Activated CD4-positive, alpha-beta T cell treated with anti-CD3 and anti-CD28 coated beads for 1 hour (primary cell): ENCODE measurements at places on chromosomes 2 and 18.

- DNase-seq: no peak
Observed at GRCh38 chr18:59140302-59140885, 710 bp downstream of the SEC11C start.

DNA sequence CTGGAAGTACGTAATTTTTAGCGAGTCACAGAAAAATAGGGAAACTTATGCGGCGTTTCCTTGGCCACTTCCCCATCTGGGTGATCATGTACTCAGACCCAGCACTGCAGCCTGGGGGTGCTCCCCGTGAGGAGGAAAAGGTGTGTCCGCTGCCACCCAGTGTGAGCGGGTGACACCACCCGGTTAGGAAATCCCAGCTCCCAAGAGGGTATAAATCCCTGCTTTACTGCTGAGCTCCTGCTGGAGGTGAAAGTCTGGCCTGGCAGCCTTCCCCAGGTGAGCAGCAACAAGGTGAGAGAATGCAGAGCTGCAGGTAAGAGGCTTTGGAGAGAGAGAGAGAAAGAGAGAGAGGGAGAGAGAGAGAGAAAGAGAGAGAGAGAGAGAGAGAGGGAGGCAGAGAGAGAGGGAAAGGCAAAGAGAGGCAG is at the start of gene IL1R2:
Gene IL1R2 (plus strand): TSS at position 240 of the 425 bp plus-strand sequence. CDS start 16,616 bp downstream, outside the sequence.
- DNase-seq: no peak

GRCh38 chr2:196453613-196454047 is 185.9 kb upstream of the CCDC150 start:
- no peak for DNase-seq

DNA sequence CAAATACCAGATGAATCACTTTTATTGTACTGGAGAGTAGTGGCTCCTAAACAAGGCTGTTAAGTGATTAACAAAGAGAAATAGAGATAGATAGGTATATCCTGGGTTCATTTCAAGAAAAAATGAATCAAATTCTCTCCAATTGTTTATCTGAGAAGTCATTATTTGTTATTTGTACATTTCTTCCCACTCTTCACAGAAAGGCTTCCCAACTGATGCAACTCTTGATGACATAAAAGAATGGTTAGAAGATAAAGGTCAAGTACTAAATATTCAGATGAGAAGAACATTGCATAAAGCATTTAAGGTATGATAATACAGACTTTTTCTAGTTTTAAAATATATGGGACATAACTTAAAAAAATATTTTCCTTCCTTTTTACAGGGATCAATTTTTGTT is 7.9 kb downstream of the SSB start:
- DNase-seq: no peak

- DNase-seq: no peak
Observed at GRCh38 chr2:129404000-129404685, 575.3 kb upstream of the RAB6C start.

- no peak for DNase-seq
Observed at GRCh38 chr2:231280846-231281245, 82.4 kb downstream of the ARMC9 start.

DNA sequence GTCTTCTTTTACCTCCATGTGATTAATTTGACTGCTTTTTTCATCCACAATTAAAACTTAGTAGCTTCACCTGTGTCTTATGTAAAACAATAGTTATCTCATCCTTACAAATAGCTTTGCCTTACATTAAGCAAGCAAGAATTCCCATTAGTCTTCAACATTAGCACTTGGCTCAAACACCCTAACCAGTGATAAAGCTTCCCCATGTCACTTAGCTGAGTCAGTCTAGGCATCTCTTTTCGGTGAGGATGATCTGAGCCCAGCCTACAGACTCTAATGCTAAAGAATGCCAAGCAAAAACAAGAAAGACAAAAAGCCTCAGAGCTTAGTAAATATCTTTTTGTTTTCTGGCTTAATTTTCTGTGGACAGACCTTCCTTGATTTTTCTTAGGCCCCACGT is 26.1 kb downstream of the GAD1 start:
- DNase-seq: no peak

GRCh38 chr2:88828397-88829137 is 137.1 kb downstream of the RPIA start:
- DNase-seq: no peak

DNA sequence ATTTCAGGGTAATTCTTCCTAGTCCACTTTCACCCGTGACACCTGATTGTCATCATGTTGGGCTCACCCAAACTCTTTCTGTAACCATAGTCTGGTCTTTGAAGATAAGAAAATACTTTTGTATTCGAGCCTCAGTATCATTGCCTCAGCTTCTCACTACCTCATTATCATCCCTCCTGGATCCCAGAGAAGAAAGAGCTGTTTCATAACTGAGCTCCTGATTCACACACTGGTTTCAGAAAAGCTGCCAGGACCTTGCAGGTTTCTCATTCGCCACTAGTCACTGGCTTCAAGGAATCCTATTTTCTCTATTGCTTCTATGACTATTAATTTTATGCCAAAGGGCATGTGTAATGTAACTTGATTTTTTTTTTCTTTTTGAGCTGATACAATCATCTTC is 2.9 kb upstream of the CRIM1 start:
- no peak for DNase-seq

DNA sequence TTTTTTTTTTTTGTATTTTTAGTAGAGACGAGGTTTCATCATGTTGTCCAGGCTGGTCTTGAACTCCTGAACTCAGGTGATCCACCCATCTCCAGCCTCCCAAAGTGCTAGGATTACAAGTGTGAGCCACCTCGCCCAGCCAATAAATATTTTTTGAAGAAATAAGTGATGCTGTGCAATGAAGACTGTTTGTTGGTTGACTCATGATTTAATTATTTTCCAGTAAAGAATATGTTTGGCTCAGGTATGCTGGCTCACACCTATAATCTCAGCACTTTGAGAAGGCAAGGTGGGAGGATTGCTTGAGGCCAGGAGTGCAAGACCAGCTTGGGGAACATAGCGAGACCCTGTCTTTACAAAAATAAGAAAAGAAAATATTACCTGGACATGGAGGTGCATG is 41.8 kb upstream of the LPIN2 start:
- DNase-seq: no peak

- no peak for DNase-seq
Observed at GRCh38 chr2:19767899-19768298, 133.9 kb downstream of the TTC32 start.

- DNase-seq: no peak
Observed at GRCh38 chr2:71747559-71747958, 294.2 kb downstream of the DYSF start.

- no peak for DNase-seq
Observed at GRCh38 chr18:23710068-23710527, 20.8 kb downstream of the LAMA3 start.

GRCh38 chr2:171807119-171807518 is 86.9 kb downstream of the SLC25A12 start:
- DNase-seq: no peak

DNA sequence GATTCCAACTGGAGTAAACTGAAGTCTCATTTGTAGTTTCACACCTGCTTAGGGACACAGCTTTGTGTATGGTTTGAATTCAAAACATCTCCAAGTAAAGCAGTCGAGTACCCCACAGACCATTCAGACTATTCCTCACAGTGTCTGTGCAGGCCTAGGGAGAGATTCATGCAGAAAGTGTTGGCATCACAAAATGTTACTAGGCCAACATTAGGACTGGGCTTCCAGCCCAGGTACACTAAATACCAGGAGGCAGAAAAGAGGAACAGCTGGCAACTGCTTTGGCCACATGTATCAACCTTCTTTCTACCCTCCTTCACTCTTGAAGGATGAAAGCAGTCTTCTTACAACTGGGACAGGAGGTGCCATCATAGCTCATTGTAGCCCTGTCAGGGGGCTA is 270.4 kb upstream of the TMEFF2 start:
- DNase-seq: no peak

GRCh38 chr2:191835539-191836350 is 11.1 kb downstream of the CAVIN2 start:
- DNase-seq: no peak

GRCh38 chr2:126909366-126909765 is 10.7 kb downstream of the TEX51 start:
- no peak for DNase-seq

DNA sequence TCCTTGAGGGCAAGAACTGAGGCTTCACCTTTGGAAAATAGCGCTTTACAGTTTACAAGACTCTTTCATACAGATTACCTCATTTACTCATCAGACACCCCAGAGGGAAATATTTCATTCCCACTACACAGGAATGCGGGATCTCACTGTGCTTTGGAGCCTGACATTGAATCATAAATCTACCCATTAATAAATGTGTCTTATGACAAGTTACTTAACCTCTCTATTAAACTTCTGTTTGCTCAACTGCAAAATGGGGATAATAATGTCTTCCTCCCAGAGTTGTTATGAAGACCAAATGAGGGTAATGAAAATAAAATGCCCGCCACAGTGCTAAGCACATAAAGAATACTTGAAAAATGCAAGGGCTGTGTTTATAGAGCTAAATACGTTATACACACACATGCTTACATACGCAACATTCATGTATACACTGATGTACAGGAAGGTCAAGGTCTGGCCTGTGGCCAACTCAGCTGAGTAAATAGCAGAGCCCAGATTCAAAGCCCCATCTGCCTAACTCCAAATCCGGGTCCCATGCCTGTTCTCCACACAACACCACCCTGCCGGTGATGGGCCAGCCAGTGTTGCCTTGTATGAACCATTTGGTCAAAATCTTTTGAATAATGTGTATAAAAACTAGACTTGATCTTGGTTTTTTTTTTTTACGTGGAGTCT is 77.8 kb upstream of the STPG4 start:
- no peak for DNase-seq

- no peak for DNase-seq
Observed at GRCh38 chr2:169819106-169819505, 5.6 kb downstream of the METTL5 start.

DNA sequence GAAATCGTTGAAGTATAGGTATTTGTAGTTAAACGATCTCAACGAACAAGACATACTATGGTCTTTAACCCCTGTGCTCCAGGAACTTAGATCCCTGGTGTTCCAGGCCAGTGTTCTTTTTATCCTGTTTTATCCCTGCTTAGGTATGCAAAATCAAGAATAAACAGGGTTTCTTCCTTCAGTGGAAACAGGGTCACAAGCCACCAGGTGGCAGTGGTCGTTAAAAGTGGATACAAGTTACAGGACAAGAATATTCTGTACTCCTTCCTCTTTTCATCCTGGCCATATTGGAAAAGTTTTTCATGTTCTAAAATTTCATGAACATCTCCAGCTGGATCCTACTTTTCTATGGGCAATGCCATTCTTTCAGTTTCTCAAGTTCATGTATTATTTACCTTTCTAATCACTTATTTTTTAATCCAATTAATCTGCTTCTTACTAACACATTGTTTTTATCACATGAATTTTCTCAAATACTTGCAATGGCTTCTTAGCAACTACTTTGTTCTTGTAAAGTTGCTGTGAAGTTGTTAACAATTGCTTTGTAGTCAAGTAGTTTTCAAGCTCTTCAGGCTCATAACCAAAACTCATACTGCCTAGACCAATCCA is 16.4 kb upstream of the HNMT start:
- no peak for DNase-seq

GRCh38 chr2:127455566-127456493 is 37.6 kb downstream of the PROC start:
- no peak for DNase-seq
